Hindlimb muscle (tissue), 1 donor: ENCODE measurements at places on chromosomes 1 and 21.

GRCh38 chr1:176542352-176542751, 79.4 kb downstream of the PAPPA2 start:
- no peak for DNase-seq

DNA sequence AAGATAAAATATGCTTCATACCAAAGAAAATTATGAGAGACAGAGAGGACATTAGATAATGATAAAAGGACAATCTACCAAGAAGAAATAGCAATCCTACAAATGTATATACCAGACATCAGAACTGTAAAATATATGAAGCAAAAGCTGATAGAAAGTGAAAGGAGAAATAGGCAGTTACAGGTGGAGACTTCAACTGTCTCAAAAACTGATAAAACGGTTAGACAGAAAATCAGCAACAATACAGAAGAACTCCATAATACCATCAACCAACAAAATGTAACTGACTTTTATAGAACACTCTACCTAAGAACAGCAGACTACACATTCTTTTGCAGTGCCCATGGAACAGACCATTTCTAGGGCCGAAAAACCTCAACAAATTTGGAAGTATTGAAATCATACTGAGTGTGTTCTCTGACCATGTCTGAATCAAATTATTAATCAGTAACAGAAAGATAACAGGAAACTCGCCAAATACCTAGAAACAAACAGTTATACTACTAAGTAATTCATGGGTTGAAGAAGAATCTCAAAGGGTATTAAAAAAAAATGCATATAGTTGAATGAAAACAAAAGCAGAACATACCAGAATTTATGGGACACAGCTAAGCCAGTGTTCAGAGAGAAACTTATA, 132.1 kb downstream of the RPS6KC1 start:
- no peak for DNase-seq

DNA sequence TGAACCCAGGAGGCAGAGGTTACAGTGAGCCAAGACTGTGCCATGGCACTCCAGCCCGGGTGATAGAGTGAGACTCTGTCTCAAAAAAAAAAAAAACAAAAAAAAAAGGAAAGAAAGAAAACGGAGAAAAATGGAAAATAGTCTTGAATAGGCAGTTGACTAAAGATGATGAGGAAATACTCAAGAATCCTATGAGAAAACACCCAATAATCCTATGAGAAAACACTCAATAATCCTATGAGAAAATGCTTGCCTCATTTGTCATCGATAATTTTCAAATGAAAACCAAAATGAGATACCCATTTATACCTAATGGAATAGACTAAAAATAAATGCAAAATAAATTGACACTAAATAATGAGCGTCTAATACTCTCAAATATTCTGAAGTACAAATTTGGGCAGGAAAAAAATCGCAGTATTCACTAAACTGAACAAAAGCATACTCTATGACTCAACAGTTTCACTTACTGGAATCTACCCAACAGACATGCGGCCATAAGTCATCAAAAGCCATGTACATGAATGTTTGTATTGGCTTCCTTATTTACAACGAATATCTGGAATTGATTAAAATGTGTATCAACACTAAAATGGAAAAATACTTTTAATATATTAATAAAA, 733.9 kb upstream of the CHRM3 start:
- no peak for DNase-seq

- DNase-seq: no peak
Measured at GRCh38 chr1:93827633-93828366, 51.2 kb downstream of the DNTTIP2 start.

DNA sequence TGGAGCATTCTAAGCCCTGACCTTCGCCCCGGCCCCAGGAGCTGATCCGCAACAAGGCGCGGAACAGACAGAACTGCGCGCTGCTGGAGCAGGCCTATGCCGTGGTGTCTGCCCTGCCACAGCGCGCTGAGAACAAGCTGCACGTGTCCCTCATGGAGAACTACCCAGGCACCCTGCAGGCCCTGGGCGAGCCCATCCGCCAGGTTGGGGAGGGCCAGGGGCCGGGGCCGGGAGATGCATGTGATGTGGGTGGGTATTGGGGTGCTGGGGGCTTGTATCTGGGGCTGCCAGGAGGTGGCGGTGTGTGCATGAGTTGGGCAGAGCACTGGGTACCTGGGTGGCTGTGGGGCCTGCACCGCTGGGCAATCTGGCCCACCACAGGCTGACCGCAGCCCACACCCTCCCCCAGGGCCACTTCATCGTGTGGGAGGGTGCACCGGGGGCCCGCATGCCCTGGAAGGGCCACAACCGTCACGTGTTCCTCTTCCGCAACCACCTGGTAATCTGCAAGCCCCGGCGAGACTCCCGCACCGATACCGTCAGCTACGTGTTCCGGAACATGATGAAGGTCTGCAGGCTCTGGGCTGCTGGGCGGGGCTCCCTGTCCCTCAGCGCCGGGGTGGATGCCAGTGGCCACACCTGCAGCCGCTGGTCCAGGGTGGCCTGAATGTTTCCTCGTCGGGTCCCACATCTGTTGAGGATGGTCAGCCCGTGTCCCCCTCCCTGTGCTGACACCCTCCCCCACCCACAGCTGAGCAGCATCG, 65.8 kb downstream of the TRIM11 start:
- DNase-seq: no peak

GRCh38 chr1:46480959-46481646, 8.5 kb upstream of the DMBX1 start:
- no peak for DNase-seq

GRCh38 chr1:183597656-183598347, 7.5 kb upstream of the NCF2 start:
- DNase-seq: no peak

DNA sequence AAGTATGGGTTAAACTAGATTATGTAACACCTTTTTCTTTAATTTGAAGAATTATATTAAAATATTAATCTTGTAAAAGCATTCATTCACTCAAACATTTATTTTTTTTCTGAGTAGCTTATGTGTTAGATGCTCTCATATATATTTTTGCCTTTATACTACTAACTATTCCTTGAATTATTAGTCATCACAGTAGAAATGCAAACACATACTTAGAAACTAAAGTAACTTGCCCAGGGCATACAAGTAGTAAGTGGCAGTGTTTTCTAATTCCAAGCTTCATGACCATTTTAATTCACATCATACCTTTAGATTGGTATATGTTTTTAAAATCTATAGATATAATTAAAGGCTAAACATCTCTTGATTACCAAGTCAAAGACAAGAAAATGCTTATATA, 1271.0 kb downstream of the BRINP3 start:
- DNase-seq: no peak

- DNase-seq: no peak
Measured at GRCh38 chr1:93051961-93052360, 27.1 kb upstream of the MTF2 start.

GRCh38 chr1:192261476-192261875, 55.3 kb upstream of the RGS21 start:
- no peak for DNase-seq

GRCh38 chr1:22053861-22054770, 1.6 kb downstream of the CDC42 start:
- DNase-seq: no peak
